ENCODE measurements at places on chromosomes 4 and X. TPM values are rescaled to one million over a fixed set of nuclear protein-coding genes. Genes with fewer than 3 reads are reported as not detected.

- no peak for DNase-seq
Observed at GRCh38 chr4:159117968-159118367, 15.1 kb downstream of the RAPGEF2 start.

- no peak for DNase-seq
Observed at GRCh38 chr4:7964459-7964858, 24.8 kb upstream of the AFAP1 start.

DNA sequence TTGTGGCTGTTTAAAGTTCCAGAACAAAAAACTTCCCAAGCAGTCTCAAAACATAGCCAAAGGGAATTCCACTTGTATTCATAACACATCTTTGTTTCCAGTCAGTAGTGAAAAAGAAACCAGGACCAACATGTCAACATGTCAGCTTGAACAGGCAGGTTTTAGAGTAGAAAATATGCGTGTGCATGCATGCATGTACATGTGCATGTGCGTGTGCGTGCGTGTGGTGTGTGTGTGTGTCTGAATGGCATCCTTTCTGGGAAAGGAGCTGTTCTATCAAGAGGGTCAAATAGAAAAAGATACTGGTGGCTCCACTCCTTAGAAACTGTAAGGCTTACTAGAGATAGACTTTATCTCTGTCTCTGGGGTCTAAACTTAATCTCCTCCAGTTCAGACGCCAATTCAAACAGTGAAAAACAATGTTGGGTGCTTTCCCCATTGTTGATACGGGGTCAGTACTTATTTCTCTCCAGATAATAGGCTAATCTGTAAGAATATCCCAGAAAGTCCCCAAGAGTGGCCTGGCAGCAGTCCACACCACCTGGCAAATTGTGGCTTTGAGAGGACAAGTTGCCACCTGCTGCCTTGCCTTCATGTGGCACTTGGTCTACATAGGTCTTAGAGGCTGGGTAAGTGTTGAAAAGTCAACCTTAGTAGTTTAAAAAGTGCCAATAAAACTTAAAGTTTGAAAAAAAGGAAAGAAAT is 110.4 kb downstream of the SCD5 start:
- no peak for DNase-seq

DNA sequence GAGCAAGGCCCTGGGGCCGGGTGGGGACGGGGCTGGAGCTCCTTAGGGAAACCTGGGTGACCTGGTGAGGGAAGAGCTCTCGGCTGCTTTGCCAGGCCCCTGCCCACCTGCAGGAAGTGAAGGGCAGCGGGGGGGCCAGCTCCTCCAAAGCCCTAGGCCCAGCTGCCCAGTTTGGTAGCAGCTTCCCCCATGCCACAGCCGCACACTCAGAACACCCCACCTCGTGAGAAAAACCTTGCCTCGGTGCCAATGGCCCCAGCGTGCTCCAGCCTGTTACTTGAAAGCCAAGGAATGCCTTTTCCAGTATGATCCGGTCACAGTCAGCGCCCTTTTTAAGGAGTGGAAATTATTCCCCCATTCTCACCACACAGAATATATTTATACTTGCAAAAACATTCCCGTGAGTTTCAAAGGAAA is 38.3 kb downstream of the ACOX3 start:
- no peak for DNase-seq

DNA sequence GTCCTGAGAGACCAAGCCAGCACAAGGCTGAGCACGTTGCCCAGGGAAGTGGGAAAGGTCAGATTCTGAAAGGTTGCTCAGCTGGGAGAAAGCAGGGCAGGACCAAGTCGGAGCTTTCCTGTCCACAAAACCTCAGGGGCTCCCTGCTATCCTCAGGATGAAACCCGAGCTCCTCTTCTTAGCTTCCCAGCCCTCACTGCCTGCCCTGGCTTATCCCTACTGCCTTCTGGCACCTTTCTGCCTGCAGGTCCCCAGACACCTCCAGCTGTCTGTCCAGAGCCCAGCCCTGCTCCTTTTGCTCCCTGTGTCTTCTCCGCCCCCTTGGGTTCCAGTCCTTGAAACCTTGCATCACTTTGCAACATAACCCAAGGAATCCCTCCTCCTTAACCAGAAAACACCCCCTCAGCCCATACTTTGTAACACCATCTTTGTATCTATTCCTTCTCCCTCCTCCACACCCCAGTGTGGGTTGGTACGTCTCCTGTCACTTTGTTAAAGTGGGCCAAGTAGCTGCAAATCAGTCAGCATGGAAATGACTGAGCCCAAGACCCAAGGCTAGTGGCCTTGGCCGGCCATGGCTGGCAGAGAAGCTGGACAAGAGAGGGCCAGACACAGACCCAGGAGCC is 20.0 kb upstream of the PRRG3 start:
- DNase-seq: no peak

GRCh38 chrX:71910986-71911730 is 513 bp downstream of the NHSL2 start:
- DNase-seq: no peak

- DNase-seq: no peak
Observed at GRCh38 chr4:128831531-128832242, 22.2 kb downstream of the JADE1 start.

DNA sequence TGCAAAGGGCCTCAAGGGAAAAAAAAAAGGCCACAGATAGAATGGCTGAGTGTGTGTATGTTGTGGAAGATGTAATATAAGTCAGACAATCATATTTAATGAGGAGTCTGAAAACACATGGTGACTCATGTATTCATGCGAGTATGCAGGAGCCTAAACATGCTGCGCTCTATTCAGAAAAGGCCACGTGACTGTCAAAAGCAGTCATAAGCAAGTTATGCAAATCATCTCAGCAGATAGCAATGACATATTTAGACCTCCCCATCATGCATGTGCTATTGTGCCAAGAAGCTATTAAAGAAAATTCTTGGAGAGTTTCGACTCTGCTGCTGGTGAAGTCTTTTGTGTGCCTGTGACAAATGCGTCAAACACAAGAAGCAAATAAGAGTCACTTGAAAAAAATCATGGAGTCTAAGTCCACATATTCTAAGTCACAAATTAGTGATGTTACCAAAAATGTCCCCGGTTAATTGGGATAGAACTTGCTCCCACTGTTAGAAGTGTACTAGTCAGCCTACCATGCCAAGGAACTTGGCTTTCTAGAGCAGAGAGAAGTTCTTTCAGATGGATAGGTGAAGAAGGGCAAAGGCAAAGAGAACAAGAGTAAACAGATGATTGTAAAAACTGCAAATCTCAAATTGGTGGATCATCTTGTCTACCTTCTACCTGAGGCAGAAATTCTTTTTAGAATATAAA is 5.0 kb downstream of the LNX1 start:
- no peak for DNase-seq

Gene ABLIM2
- total RNA-seq: 7.2 TPM

Gene MAGEA12
- not detected for total RNA-seq
